ENCODE measurements at places on chromosomes 3 and 15.
A peak's percentile ranks its signal among the peaks of the same experiment; 100 is the strongest.

DNA sequence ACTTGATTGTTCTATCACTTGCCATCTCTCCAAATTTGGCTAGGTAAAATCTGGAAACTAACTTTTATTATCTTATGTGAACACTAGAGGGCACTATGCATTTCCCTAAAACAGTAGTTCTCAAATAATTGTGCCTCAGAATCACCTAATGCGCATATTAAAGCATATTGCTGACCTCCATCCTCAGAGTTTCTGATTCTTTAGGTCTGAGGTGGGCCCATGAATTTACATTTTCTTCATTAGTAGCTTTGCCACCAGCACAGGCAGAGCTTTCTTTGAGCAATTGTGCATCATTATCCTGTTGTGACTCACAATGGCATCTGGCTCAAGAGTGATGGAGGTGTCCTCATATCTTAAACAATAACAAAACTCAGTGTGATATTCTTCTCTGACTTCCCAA, 17.5 kb upstream of the BCHE start:
- no peak for DNase-seq

GRCh38 chr3:13863382-13863952, 16.4 kb downstream of the WNT7A start:
- no peak for DNase-seq

DNA sequence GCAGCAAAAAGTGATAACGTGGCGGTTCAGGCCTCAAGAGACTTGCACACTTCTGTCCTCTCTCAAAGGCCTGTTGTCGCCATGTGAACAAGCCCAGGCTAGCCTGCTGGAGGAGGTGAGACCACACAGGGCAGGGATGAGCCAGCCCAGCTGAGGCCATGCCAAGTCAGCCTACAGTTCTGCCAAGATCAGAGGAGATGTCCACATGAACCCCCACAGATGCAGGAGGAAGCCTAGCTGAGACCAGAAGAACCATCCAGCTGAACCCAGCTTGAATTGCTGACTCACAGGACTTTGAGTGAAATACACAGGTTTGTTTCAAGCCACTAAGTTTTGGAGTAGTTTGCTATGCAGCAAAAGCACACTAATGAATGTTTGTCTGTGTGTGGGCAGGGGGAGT, 50.3 kb upstream of the SEC13 start:
- DNase-seq: no peak

GRCh38 chr3:87810452-87811016, 248.3 kb downstream of the CGGBP1 start:
- DNase-seq: no peak

DNA sequence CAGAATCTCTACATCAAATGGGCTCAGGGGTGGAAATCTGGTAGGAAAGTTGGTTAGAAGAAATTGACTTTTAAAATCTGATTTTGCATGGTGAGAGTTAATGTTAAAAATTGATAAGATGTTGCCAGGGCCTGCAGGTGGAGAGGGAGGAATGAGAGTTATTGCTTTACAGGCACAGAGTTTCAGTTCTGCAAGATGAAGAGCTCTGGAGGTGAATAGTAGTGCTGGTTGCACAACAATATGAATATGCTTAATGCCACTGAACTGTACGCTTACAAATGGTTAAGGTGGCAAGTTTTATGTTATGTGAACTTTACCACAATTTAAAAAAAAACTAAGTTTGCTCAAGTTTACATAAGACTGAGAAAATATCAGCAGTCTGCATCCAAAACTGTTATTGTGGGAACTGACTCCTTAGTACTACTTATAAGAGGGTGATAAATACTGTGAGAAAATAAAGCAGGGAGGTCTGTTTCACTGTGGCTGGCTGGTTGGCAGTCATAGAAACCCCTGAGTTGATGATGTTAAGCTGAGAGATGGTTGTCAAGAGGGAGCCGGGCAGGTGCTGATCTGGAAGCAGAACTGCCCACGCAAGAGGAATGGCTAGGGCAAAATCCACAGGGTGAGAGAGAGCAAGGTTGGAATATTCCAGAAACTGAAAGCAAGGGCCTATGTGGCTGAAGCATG, 144.9 kb downstream of the EDEM1 start:
- no peak for DNase-seq

GRCh38 chr3:170330366-170330765, 27.1 kb upstream of the SKIL start:
- DNase-seq: no peak

- DNase-seq: no peak
Observed at GRCh38 chr15:85872125-85872524, 77.4 kb upstream of the KLHL25 start.

DNA sequence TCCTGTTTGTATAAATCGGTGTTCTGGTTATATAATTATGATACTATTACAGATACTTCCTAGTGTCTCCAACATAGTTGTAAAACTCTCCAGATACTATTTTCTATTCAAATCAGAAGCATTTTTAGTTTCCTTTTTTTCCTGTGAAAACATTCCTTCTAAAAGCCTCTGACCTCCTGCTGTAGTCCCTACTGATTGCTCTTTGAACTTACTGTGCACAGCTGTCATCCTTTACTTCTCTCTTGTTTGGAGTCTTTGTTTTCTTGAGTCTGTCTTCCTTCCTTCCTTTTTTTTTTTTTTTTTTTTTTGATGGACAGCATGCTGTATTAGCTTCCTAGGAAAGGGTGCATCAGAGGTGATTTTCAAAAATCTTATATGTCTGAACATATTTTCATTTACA, 28.9 kb downstream of the NR2C2 start:
- DNase-seq: no peak

DNA sequence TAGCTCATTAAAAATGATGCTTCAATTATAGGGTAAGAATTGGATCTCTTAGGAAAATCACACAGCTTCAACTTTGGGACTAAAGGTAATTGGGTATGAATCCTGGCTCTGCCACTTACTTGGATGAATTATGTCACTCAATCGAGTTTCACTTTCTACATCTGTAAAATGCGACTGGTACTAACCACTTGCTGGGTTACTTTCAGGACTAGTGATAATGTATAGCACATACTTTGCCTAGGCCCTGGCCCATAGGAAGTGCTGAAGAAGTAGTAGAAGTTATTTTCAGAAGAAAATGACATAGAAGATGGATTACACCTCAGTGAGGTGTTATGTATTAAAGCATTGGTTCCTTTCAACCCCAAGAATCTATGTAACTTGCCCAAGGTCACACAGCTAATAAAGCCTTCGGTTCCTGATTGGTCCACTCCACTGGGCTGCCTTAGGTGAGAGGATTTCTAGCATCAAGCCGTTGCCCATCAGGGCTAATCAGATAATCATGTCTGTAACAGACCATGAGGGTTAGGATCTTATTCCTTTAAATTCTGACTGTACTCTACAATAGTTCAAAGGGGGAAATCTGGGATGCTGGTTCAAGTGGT, 29.4 kb upstream of the AP4E1 start:
- DNase-seq: no peak

GRCh38 chr3:156559321-156559720, 4.4 kb upstream of the SSR3 start:
- no peak for DNase-seq

GRCh38 chr3:48410205-48411040, 19.5 kb downstream of the PLXNB1 start:
- DNase-seq: no peak

- DNase-seq: no peak
Observed at GRCh38 chr15:68228143-68228970, 1.2 kb downstream of the CLN6 start.

DNA sequence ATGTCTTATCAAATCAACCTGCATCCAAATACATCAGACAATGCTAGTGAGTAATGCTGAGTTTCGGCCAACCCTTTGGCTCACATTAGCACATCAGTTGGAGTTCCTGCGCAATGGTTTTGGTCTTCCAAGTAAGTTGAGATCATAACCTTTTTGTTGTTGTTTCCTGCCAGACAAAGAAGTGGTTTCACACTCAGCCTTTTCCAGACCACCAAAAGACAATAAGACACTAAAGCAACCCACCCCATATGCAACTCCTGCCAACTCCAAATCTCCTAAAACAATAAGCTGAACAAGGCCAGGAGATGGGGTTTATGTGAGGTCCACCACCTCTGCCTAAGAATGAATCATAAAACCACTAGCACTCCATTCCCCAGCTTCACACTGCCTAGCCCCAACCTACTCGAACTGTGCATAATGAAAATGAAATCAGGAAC, 177.0 kb downstream of the ERC2 start:
- no peak for DNase-seq

DNA sequence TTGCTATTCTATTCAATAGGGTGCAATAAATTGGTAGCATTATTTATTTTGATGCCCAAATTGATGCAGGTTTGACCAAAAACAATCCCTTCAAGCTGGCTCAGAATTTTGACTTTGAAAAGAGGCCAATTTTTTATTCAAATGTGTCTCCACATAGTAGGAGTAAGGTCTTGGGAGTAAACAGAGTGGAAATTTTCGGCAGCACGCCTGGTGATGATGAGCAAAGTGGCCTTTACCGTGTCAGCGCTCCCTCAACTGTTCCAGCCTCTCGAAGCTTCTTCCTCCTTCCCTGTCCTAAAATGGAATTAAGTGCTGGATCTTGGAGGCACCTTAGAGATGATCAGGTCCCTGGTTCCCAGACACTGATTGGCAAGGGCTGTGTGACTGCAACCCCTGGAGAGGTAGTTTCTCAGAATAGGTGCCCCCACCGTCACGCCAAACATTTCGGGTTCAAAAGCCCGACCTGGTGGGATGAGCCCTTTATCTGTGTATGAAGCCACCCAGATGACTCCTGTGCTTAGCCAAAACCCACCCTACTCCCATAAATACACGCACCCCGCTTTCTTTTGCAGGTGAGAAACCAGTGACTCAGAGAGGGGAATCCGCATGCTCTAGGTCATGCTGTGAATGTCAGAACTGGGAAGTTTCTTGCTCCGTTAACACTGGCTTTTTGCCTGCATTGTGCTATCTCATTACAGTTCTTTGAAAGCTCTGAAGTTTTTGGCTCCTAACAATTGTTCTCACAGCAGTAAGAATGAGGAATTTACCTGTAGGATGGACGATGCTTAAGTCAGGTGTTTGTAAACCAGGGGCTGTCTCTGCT, 89.1 kb downstream of the CRYGS start:
- DNase-seq: no peak

DNA sequence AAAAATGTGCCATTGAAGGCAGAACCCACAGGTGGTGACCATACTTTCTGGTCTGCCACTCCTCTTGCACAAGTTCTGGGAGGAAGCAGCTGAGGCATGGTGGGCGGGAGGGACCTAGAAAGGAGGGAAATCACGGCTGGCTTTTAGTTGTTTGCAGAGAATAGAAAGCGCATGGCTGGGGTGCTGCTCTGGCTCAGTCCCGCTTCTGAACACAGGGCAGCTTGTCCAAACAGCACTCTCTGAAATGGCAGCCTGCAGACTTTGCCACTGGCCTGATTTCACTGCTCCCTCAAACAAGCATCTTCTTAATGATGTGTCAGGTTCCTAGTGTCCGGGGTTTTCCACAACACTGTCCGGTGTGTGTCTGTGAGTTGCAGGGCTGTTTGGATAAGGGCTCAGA, 76.7 kb downstream of the AAGAB start:
- DNase-seq: no peak

- no peak for DNase-seq
Observed at GRCh38 chr15:35252351-35252865, 167.3 kb upstream of the NANOGP8 start.

DNA sequence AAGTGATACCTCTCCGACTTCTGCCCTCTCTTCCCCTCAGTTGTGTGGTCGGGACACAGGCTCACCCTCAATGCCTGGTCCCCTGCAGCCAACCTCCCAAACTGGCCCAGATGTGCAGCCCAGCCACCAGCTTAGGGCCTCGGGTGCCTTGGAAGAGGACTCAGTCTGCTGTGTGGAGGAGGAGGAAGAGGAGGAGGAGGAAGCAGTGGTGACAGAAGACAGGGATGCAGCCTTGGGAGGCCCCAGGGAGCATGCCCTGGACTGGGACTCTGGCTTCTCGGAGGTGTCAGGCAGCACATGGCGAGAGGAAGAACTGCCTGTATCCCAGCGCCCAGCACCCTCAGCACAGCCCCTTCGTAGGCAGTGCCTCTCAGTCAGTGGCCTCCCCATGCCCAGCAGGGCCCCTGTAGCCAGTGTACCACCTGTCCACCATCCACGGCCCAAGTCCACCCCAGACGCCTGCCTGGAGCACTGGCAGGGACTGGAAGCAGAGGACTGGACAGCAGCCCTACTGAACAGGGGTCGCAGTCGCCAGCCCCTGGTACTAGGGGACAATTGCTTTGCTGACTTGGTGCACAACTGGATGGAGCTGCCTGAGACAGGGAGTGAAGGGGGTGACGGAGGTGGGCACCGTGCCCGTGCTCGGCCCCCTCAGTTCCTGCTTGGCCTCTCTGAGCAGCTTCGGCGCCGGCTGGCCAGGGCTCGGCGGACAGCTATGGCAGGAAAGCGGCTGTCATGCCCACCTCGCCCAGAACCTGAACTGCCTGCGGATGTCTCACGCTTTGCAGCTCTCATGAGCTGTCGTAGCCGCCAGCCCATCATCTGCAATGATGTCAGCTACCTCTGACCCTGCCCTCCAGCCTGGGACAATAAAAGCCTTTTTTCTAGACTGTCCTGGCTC, 1.3 kb downstream of the INKA1 start:
- DNase-seq: no peak

DNA sequence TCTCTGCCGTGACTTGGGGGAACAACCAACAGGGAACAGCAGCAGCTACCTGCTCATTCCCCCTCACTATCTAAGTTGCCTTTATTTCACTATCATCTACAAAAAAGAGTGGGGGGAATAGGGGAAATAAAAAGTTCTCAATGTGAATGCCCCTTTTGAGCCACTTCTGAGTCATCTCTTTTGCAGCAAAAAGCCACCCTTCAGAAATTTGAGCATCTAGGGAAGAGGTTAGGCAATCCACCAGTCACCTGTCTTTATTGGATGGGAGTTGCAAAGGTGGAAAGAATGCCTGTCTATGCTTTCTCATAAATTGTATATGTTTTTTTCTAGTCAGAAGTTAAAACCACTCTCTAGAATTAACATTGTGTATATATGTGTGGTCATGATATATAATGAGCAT, 41.1 kb downstream of the GPD1L start:
- DNase-seq: no peak

DNA sequence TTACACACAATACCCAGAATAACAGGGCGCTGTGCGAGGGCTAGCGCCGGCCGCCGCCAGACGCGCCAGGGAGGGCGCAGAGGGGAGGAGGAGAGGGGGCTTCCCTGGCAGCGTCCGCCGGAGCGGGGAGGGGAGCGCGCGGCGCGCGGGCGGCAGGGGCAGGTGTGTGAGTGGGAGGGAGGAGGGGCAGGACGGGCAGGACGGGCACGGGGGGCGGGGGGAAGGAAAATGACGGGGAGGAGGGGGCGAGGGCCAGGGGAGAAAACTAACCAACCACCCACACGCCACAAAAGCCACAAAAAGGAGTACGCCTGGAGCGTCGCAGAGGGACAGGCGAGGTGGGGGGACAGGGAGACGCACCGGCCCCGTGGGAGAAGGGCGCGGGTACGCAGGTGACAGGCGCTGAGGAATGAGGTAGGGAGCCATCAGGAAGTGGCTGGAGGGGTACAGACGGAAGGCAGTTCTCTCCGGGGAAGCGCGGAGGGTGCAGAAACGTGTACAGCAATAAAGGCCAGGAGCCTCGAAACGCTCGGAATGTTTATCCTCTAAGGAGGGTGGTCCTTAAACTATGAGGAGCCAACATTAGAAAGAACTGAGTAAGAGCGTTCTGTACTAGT, 610 bp upstream of the SATB1 start:
- DNase-seq: peak; percentile 83

- no peak for DNase-seq
Observed at GRCh38 chr3:62884096-62884870, 9.1 kb upstream of the CADPS start.
